Epithelial cell of umbilical artery (primary cell): ENCODE measurements at places on chromosomes 6 and 20. TPM values are rescaled to one million over a fixed set of nuclear protein-coding genes. Genes with fewer than 3 reads are reported as not detected.

MYLK2 gene
- total RNA-seq: 0.15 and 0.32 TPM in 2 replicates

NKAIN2 gene
- total RNA-seq: under 0.01 TPM in 1 of 2 replicates, not detected in the other

GCLC gene
- 14.6 and 18.1 TPM in 2 replicates for total RNA-seq

MCCD1 gene
- total RNA-seq: not detected in 2 replicates

HLA-DPB1 gene
- 20.1 and 23.1 TPM in 2 replicates for total RNA-seq

SLC16A10 gene
- total RNA-seq: not detected in 2 replicates

PI3 gene
- total RNA-seq: not detected in 2 replicates

KIF3B gene
- total RNA-seq: 21.8 and 23.6 TPM in 2 replicates

GRM1 gene
- not detected in 2 replicates for total RNA-seq

DSTN gene
- total RNA-seq: 248 and 320 TPM in 2 replicates

LRRN4 gene
- total RNA-seq: not detected in 2 replicates

FBXL4 gene
- total RNA-seq: 7.5 and 11.4 TPM in 2 replicates

ADGB gene
- not detected in 2 replicates for total RNA-seq

RAD21L1 gene
- total RNA-seq: 0.15 TPM in 1 of 2 replicates, not detected in the other

PSMB8 gene
- 34.1 and 117 TPM in 2 replicates for total RNA-seq

CUTA gene
- total RNA-seq: 43.2 and 60.5 TPM in 2 replicates

PRICKLE4 gene
- total RNA-seq: 0.97 and 1.5 TPM in 2 replicates
